NCI-H345 (cell line): ENCODE measurements at places on chromosomes 2 and 18.

DNA sequence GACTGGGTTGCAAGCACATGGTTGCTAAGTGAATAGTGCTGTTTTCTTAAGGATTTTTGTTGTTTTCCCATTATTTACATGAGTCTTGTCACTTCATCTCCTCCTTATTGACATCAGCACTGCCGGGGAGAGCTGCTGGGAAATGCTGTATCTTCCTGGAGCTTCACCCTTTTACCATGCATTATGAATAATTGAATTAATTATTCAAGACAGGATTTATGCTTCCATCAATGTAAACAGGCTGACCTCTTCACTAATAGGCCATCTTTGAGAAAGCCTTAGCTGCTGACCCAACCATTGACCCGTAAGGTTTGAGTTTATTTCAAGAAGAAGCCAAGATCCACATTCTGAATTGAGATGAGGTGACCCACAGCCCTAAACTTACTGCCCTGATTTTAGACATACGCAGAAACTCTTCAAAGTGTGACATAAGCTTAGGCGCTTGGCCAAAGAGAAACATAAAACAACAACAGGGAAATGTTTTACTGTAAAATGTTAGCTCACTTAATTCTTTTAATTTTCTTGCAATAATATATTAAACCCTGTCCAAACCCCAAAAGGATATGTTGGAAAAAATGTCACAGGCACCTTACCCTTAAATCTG, 365.5 kb upstream of the SYT4 start:
- DNase-seq = no peak

GRCh38 chr2:107740300-107740699, 86.4 kb upstream of the RGPD4 start:
- DNase-seq = no peak

GRCh38 chr2:213121690-213122089, 29.7 kb downstream of the IKZF2 start:
- DNase-seq = no peak

- no peak for DNase-seq
These were observed 61.5 kb downstream of the VRK2 start for GRCh38 chr2:58107803-58108710.

- DNase-seq = no peak
These were observed 131.3 kb downstream of the PIK3C3 start for GRCh38 chr18:42086288-42086687.

- no peak for DNase-seq
These were observed 33.5 kb downstream of the INPP4A start for GRCh38 chr2:98478088-98478551.

GRCh38 chr2:232061265-232061664, 99.8 kb downstream of the DIS3L2 start:
- no peak for DNase-seq

GRCh38 chr2:240922982-240923537, 16.9 kb downstream of the CROCC2 start:
- peak; percentile 89 for DNase-seq

DNA sequence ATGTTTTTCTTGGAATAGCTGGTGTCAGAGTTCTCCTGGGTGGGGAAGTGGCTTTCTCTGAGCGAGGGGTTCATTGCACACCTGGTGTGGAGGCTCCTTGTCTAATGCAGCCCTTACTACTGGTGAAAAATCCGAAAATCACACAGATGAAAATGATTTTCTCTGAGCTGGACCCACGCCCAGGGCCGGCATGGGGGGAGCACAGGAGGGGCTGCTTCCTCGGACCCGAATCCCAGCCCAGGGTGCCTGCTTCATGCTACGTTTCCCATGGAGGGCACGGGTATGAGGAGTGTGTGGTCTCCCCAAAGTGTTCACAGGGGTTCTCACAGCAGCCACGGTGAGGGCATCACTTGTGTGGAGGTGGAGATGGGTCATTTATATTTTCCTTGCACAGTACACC, 288.0 kb upstream of the HDAC4 start:
- no peak for DNase-seq

- no peak for DNase-seq
These were observed 157.8 kb downstream of the PIK3C3 start for GRCh38 chr18:42112657-42113420.

- DNase-seq = no peak
These were observed 467.0 kb upstream of the RAB12 start for GRCh38 chr18:8142131-8142711.

GRCh38 chr2:152200565-152201465, 25.3 kb upstream of the STAM2 start:
- DNase-seq = peak; percentile 31

- DNase-seq = no peak
These were observed 47.8 kb upstream of the NABP1 start for GRCh38 chr2:191629976-191630712.

DNA sequence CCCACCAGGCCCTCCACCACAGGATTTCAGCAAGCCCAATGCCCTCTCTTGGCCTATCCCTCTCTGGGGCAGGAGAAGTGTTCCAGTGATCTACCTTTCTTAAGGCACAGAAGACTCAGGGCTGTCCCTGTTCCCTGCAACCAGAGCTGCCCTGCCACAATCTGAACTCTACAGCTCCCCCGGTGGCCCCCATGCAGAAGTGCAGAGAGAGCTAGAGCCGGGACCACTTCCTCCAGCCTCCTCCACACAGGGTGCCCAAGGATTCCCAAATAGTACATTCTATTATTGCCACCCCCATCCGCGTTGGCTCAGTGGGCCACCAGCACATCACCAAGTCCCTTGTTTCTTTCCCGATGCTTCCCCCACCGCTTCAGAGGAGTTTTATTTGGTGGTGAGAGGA, 114.8 kb upstream of the PTPRM start:
- DNase-seq = no peak

GRCh38 chr2:26704441-26704977, 12.0 kb downstream of the KCNK3 start:
- no peak for DNase-seq

- no peak for DNase-seq
These were observed 26.9 kb upstream of the FAHD2A start for GRCh38 chr2:95375532-95376150.

DNA sequence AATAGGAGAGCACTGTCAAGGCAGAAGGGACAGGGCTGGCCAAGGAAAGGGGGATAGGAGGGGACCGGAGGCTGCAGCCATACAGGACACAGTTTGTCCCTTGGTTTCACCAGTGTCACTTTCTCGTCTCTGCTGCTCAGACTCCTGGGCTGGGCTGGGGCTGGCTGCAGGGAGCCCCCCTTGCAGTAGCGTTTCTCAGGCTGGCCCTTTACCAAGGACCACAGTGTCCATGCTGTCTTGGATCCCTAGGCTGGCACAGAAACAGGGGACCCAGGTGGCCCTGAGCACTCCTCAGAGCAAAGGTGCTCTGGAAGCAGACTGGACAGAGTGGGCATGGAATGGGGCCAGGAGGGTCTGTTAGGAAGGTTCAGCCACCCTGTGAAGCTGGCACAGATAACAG, 34.8 kb downstream of the ATOH8 start:
- no peak for DNase-seq

GRCh38 chr2:11746807-11747459, 501 bp downstream of the LPIN1 start:
- peak; percentile 57 for DNase-seq

GRCh38 chr18:36295880-36296301, 1.6 kb upstream of the FHOD3 start:
- no peak for DNase-seq
